ENCODE measurements at places on chromosomes 5 and 9.

DNA sequence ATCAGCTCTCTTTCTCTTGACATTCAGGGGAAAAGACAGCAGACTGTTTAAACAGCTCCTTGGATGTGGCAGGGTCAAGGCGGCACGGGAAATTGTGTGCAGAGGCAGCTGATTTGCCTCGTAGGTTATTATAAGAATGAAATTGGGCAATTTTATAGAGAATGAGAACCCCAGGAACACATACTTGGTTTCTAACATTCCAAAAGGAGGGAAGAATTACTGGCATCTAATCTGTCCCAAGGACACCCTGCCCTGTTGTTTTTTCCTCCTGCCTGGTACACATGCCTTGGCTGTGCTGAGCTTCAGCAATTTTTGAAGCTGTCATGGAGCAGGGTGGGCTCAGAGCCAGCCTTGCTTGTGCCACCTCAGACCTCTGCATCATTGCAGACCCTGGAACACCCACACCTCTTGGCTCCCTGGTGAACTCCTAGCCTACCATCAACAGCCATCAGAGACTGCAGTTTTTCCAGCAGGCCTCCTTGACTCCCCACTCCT, 143.6 kb downstream of the BOD1 start:
- no peak for DNase-seq

GRCh38 chr5:172453206-172453985, 929 bp downstream of the SH3PXD2B start:
- peak; percentile 51 for DNase-seq

GRCh38 chr5:159339460-159339859, 9.2 kb upstream of the IL12B start:
- no peak for DNase-seq

DNA sequence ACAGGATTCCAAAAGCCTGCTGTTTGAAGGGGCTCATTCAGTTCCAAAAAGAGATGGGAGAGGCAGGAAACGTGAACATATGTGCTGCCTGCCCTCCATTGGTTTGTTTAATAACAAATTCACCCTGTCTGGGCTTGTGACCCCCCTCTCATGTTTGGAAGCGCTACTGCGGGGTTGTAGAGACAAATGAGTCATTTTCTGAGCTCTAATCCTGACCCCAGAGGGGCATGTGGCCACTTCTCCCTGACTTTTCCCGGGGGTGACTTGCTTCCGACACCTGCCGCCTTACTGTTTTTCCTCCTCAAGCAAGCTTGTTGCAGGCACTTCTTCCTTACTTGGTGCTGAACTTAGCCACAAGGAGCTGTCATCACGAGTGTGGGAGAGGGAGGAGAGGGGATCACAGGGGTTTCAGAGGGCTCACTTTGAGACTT, 75.9 kb downstream of the LMNB1 start:
- no peak for DNase-seq

GRCh38 chr5:178436326-178436940, 153.8 kb downstream of the COL23A1 start:
- DNase-seq: no peak

DNA sequence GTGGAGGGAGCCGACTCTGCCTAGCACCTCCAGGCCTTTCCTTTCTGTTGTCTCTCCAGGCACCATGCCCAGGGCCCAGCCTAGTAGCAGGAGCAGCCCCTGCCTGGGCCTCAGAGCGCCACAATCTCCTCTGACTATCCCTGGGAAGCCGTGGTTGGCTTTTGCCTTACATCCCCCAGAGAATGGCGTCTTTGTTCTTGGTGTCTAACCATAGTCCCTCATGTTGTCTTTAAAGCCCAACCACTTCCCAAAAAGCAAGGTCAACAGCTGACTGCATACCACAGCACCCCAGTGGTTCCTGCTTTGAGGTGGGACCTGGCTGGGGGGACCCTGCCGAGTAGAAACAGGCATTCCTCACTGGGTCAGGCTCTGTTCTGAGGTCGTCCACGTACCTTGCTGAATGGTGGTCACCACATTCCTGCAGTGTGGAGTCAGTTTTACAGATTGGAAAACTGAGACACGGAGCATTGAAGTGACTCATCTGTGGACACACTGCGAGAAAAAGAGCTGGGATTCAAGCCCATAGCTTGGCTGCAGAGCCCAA, 13.7 kb upstream of the CERCAM start:
- DNase-seq: peak; percentile 19

GRCh38 chr9:5493679-5494511, 16.4 kb upstream of the PDCD1LG2 start:
- DNase-seq: no peak

GRCh38 chr5:26761446-26761845, 276.9 kb downstream of the CDH9 start:
- DNase-seq: no peak

DNA sequence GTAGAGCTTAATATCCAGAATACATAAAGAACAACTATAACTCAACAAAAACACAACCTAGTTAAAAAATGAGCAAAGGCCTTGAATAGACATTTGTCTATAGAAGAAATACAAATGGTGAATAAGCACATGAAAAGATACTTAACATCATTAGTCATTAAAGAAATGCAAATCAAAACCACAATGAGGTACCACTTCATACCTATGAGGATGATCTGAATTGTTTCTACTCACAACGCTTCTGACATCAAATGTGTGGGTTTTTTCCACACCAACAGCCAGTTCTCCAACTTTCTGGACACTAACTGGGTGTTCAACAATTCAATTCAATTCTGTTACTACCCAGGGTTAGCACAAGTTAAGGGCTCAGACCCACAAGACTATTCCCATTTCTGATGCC, 22.0 kb downstream of the SREK1IP1 start:
- DNase-seq: no peak

DNA sequence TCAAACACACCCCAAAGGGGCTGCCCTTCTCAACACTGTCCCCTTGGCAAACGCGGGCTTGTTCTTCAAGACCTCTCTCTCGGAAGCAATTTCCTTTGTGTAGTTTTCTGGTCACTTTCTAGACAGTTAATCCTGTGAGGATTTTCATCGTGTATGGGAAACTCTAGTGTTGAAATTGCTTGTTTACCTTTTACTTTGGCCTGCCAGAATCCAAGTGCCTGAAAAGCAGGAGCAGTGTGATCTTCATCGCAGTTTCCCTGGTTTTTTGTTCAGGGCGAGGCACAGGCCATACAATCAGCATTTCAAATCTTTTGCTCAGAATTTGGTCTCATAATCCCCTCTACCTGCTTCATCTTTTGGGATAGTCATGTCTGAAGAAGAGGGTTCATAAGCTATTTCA, 115.7 kb upstream of the C9orf72 start:
- DNase-seq: no peak

- DNase-seq: no peak
Measured at GRCh38 chr9:107755246-107755645, 265.7 kb upstream of the KLF4 start.

DNA sequence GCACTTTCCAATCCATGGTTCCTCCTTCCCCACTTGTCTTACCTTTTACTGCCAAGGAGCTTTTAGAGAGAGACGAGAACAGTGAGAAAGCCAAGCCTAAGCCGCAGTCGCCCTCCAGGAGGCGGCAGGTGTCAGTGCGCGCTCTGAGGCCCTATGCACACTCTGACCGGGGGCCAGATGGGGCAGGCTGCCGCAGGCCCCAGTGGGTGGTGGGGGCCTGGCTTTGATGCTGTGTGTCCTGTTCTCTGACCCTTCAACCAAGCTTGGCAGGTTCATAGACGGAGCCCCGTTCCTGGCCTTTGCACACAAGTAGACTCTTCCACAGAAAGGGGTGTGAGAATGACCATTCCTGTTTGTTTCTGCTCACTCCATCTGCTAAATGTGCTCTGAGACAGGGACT, 77.3 kb downstream of the WNK2 start:
- no peak for DNase-seq

DNA sequence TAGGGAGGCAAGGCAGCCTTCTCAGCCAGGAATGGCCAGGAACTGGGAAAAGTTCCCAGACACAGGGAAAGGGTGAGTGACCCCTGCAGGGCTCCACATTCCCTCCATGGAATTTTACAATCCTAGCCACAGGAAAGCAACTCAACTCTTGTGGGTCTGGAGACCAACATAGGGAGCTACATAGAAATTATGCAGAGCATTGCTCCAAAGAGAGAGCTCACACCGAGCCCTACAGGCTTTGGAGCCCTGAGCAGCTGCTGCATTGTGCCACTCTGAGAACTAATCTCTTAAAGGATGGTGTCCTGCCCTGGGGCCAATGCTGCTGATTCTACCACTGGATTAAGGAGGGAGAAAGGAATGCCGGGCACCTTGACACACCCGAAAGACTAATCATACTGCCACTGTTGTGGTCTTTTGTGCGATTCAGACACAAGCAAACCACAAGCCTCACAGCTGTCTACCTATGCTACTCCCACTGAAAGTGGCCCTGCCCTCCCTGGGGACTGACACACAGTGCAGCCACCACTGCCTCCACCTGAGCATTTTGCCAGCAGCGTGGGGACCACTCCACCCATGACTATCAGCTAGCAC, 1089.8 kb upstream of the NUDT12 start:
- no peak for DNase-seq

DNA sequence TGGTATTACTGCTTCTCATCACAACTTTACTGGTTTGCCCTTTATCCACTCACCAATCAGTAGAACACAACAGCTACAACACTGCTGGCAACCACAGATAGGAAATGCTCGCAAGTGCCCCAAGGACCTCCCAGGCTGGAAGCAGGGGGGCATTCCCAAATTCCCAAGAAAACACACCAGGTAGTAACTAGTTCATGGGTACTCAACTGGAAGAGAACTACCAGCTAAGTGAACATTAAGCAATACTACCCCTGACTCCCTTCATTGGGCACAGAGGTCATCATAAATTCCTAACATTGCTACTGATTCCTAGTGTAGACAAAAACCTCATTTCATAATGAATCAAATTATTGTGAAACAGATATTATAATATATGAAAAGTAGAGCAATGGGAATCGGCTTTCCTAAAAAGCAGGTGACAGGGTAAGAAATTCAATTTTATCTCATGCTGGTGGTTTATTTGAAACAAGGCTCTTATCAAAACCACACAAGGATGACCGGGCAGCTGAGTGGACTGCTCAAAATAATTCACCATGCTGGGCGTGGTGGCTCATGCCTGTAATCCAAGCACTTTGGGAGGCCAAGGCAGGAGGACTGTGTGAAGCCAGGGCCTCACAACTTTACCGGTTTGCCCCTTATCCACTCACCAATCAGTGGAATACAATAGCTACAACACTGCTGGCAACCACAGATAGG, 81.6 kb downstream of the TLE1 start:
- no peak for DNase-seq

DNA sequence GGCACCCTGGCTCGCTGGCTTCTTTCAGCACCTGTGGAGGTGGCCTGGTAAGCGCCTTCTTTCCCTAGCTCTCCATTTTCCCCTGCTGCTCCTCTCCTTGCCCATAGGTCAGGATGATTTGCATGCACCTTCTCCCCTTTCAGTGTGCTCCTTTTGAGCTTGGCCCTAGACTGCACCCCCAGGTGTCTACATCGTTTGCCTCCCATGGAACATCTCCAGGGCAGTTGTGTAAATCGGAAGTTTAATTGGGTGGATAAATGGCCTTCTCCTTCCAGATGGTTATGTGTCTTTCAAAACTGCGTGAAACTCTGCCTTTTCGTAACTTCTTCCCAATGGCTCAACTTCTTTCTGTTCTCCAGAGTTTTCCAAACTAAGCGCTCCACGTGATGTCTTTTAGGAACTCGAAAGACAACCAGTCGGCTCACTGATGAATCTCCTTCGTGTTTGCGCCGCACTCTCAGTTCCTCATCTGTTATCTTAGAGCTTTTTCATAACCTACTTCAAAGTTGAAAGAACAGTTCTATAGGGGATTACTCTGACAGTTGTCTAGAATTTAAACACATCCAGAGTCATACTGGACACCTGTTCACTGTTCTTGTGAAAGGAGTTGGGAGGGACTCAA, 1.7 kb downstream of the ADAMTS19 start:
- no peak for DNase-seq

GRCh38 chr5:10448754-10449360, 7.2 kb downstream of the ROPN1L start:
- no peak for DNase-seq

GRCh38 chr5:180831139-180832093, 28.8 kb upstream of the MGAT1 start:
- DNase-seq: no peak

DNA sequence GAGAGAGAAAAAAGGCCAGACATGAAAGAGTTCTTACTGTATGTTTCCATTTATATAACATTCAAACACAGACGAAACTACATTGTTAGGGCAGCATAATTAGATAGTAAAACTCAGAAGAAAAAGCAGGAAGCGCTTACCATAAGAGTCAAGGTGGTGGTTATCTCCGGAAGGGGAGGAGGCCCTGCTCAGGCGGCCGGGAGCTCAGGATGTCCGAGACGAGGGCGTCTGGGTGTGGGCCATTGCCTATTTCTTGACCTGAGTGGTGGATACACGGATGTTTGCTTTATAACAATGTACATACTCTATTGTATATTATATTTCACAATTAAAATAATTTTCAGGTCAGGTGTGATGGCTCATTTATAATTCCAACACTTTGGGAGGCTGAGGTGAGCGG, 80.9 kb upstream of the COL5A1 start:
- DNase-seq: no peak

GRCh38 chr5:45521067-45521466, 175.1 kb downstream of the HCN1 start:
- peak; percentile 39 for DNase-seq

DNA sequence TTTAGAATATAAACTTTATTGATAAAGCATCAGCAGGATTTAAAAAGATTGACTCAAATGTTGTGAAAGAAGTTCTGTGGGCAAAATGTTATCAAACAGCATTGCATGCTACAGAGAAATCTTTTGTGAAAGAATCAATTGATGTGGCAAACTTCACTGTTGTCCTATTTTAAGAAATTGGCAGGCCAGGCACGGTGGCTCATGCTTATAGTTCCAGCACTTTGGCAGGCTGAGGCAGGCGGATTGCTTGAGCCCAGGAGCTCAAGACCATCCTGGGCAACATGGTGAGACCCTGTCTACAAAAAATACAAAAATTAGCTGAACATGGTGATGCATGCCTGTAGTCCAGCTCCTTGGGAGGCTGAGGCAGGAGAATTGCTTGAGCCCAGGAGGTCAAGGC, 17.4 kb downstream of the ZBTB43 start:
- no peak for DNase-seq

DNA sequence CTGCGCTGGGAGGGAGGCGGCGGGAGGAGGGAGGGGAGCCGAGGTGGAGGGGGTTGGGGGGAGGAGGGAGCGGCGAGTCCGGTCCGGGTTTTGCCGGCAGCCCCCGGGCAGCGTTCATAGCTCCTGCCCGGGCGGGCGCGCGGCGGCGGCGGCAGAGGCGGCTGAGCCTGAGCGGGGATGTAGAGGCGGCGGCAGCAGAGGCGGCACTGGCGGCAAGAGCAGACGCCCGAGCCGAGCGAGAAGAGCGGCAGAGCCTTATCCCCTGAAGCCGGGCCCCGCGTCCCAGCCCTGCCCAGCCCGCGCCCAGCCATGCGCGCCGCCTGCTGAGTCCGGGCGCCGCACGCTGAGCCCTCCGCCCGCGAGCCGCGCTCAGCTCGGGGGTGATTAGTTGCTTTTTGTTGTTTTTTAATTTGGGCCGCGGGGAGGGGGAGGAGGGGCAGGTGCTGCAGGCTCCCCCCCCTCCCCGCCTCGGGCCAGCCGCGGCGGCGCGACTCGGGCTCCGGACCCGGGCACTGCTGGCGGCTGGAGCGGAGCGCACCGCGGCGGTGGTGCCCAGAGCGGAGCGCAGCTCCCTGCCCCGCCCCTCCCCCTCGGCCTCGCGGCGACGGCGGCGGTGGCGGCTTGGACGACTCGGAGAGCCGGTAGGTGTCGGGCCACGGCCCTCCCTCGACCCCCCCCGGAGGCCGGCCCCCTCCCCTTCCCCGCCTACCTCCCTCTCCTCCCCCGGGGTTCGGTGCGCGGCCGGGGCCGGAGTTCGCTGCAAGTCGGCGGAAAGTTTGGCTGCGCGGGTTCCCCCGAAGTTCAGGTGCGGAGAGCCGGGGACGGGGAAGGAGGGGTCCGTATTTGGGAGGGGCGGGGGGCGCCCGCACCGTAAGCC, at the start of gene CXXC5:
Gene CXXC5 (plus strand): TSS at position 145 of the 877 bp plus-strand sequence. CDS start 32,175 bp downstream, outside the sequence.
- DNase-seq: peak; percentile 62
